ENCODE measurements at places on chromosomes 1 and 21. TPM values are rescaled to one million over a fixed set of nuclear protein-coding genes. Genes with fewer than 3 reads are reported as not detected.

GRCh38 chr1:24898909-24899439 lies 31.1 kb downstream of the RUNX3 start:
- no peak for DNase-seq
- H3K4me1 ChIP-seq = peaks cover 2% of the 10 kb centered on the region
- H3K27me3 ChIP-seq = no peaks in the 10 kb centered on the region
- H3K36me3 ChIP-seq = no peaks in the 10 kb centered on the region
- H3K4me3 ChIP-seq = no peak overlapping the region
- H3K27ac ChIP-seq = no peak overlapping the region

Gene S100A7
- total RNA-seq = not detected

GRCh38 chr1:88892357-88892877 lies 1.1 kb upstream of the GTF2B start:
- H3K4me3 ChIP-seq = no peak overlapping the region
- H3K36me3 ChIP-seq = no peaks in the 10 kb centered on the region
- DNase-seq = no peak
- H3K4me1 ChIP-seq = peaks cover 22% of the 10 kb centered on the region
- no peak overlapping the region for H3K27ac ChIP-seq

DNA sequence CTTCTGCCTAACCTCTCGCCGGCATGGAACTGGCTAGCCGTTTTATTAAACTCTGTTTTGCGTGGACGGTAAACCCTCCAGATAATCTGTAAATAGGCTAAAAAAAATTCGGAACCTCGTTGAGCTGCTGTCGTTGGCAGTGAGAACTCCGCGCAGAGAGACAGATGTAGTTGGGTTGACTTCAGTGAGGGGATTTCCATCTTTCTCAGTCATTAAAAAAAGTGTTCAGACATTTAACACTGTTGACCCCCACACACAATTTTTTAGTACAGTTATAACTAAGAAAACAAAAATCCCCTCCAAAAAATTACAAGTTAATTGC lies 464 bp downstream of the PARK7 start:
- H3K27me3 ChIP-seq = no peaks in the 10 kb centered on the region
- peaks cover 22% of the 10 kb centered on the region for H3K36me3 ChIP-seq
- H3K27ac ChIP-seq = peak overlapping the region; percentile 70
- peak overlapping the region; percentile 80 for H3K4me3 ChIP-seq
- peaks cover 33% of the 10 kb centered on the region for H3K4me1 ChIP-seq

- H3K36me3 ChIP-seq = peaks cover 4% of the 10 kb centered on the region
- no peak overlapping the region for H3K4me3 ChIP-seq
- DNase-seq = no peak
- no peak overlapping the region for H3K27ac ChIP-seq
Observed at GRCh38 chr1:193211539-193211938, 25.1 kb upstream of the B3GALT2 start.

GRCh38 chr1:63269571-63269970 lies 52.8 kb upstream of the FOXD3 start:
- H3K4me3 ChIP-seq = no peak overlapping the region
- no peaks in the 10 kb centered on the region for H3K36me3 ChIP-seq
- H3K27me3 ChIP-seq = no peaks in the 10 kb centered on the region
- H3K27ac ChIP-seq = no peak overlapping the region

- H3K27ac ChIP-seq = no peak overlapping the region
- no peaks in the 10 kb centered on the region for H3K4me1 ChIP-seq
- H3K36me3 ChIP-seq = no peaks in the 10 kb centered on the region
Observed at GRCh38 chr1:58189453-58189852, 357.1 kb downstream of the OMA1 start.

Gene LCE1B
- total RNA-seq = not detected

Gene RHCE
- 0.39 TPM for total RNA-seq

Gene MIXL1
- not detected for total RNA-seq

DNA sequence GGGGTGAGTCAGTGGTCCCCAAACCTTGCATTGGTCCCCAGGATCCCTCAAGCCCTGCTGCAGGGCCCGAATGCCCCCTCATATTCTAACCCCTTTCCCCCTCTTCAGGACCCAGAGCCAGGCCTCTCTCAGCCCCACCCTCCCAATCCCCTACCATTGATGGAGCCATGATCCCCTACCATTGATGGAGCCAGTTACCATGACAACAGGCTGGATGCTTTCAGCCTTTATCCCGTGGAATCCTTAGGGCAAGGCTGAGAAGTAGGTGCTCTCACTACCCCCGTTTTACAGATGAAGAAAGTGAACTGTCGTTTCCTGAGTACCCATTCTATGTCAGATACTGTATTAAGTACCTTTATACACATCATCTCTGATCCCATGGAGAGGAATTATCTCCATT lies 70.8 kb downstream of the EPHB2 start:
- no peak overlapping the region for H3K27ac ChIP-seq
- no peak overlapping the region for H3K4me3 ChIP-seq
- H3K4me1 ChIP-seq = peaks cover 4% of the 10 kb centered on the region
- no peaks in the 10 kb centered on the region for H3K36me3 ChIP-seq
- H3K27me3 ChIP-seq = no peaks in the 10 kb centered on the region

DNA sequence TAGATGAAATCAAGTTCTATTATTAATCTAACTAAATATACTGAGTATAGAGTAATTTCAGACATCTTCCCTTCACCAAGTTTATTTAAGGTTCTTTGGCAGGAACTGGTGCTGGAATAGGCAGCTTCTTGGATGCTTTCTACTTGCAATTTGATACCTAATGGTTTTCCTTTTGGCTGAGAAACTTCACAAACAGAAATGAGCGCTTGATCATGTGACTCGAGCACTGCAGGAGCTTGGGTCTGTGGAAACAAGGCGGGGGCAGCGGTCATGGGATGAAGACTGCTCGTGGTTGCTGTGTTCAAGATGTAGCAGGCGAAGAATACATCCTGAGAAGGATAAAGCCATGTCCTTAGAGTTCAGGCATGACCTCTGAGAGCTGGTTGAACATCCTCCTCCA lies 136.8 kb downstream of the PTPRC start:
- H3K4me3 ChIP-seq = no peak overlapping the region
- H3K27me3 ChIP-seq = no peaks in the 10 kb centered on the region
- H3K4me1 ChIP-seq = no peaks in the 10 kb centered on the region
- no peak for DNase-seq

GRCh38 chr1:76508871-76509270 lies 358.4 kb upstream of the ST6GALNAC5 start:
- no peak overlapping the region for H3K27ac ChIP-seq
- no peak for DNase-seq
- H3K4me3 ChIP-seq = no peak overlapping the region
- H3K27me3 ChIP-seq = no peaks in the 10 kb centered on the region

Gene LCA5L
- total RNA-seq = 6.0 TPM

Gene YY1AP1
- 172 TPM for total RNA-seq

DNA sequence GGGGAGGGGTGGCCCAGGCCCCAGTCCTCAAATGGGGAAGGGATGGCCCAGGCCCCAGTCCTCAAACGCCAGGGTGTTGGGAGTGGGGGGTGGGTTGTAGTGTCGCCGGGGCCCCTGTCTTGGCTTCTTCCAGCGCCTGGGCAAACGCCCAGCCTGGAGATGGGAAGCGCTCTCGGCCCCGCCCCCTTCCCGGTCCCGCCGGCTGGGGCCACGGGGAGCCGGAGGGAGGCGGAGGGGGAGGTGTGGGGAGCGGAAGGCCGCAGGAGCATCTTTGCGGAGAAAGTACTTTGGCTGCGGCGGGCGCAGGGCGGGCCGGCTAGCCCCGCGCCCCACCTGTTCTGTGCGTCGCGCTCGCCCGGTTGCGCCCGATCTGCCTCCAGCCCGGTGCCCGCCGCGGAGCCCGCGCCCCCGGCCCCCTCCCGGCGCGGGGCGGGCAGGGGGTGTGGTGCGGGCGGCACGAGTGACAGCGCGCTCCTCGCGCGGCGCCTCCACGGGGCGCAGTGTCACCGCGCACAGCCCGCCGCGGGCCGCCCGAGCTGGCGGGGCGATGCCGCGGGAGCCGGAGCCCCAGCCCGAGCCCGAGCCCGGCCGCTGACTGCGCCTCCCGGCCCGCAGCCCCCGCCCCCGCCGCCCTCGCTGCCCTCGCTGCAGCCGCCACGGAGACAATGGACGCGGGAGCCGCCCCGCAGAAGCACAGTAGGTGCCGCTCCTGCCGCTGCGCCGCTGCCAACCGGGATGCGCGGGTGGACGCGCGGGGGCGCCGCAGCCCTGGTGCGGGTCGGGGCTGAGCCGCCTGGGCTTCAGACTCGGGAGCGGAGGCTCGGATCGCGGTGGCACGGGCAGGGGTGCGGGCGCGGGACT lies 31.1 kb upstream of the PEX10 start:
- H3K27me3 ChIP-seq = peaks cover 5% of the 10 kb centered on the region
- no peaks in the 10 kb centered on the region for H3K36me3 ChIP-seq
- no peak overlapping the region for H3K27ac ChIP-seq
- DNase-seq = no peak

GRCh38 chr1:202873026-202873425 lies 15.9 kb downstream of the RABIF start:
- H3K27me3 ChIP-seq = no peaks in the 10 kb centered on the region
- H3K4me3 ChIP-seq = no peak overlapping the region
- DNase-seq = no peak
- no peak overlapping the region for H3K27ac ChIP-seq
- no peaks in the 10 kb centered on the region for H3K4me1 ChIP-seq
- H3K36me3 ChIP-seq = no peaks in the 10 kb centered on the region

Gene F11R
- 115 TPM for total RNA-seq

DNA sequence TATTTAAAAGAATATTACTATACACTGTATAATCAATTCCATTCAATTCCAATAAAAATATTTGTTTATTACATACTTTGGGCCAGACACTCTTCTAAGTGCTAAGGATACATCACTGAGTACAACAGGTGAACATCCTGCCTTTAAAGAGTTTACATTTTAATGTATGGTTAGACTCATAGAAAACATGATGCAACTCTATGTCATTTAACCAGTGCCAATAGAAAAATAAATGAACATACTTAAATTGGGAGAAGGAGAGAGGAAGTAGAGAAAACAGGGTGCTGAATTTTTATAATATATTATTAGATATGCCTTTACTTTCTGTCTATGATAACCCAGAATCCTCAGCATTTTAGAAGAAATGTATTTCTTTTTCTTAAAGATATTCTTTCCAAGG lies 119.2 kb downstream of the TSEN15 start:
- no peak overlapping the region for H3K27ac ChIP-seq
- no peak overlapping the region for H3K4me3 ChIP-seq
- no peaks in the 10 kb centered on the region for H3K27me3 ChIP-seq
- no peaks in the 10 kb centered on the region for H3K36me3 ChIP-seq
- H3K4me1 ChIP-seq = no peaks in the 10 kb centered on the region

- H3K27me3 ChIP-seq = peaks cover 12% of the 10 kb centered on the region
- no peak overlapping the region for H3K4me3 ChIP-seq
- no peaks in the 10 kb centered on the region for H3K36me3 ChIP-seq
- no peak overlapping the region for H3K27ac ChIP-seq
- peaks cover 29% of the 10 kb centered on the region for H3K4me1 ChIP-seq
Observed at GRCh38 chr1:151720125-151720524, 1.2 kb upstream of the RIIAD1 start.

DNA sequence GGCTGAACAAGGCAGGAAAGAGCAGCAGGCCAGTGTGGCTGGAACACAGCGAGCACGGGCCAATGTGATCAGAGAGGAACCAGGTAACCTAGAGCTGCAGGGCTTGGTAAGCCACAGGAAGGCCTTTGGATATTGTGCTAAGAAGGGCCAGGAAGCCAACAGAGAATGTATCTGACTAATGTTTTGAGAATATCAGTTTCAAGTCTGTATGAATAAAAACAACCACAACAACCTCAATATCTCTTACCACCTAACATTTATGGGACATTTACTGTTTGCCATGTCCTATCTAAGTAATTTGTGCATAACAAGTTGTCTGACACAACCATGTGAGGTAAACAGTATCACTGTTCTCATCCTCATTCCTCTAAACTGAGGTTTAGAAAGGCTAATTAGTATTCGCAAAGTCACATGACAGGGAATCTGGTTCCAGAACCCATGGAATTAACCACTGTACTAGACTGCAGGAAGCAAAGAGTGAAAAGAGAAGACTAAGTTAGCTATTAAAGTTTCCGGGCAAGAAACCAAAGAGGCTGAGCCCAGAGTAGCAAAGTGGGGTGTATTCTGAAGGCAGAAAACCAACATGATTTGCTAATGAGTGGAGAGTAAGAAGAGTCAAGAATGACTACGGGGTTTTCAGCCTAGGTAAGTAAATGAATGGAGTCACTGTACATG lies 38.9 kb downstream of the SPRTN start:
- H3K27ac ChIP-seq = no peak overlapping the region
- no peaks in the 10 kb centered on the region for H3K36me3 ChIP-seq
- no peak overlapping the region for H3K4me3 ChIP-seq
- H3K4me1 ChIP-seq = no peaks in the 10 kb centered on the region

GRCh38 chr21:45537111-45537745 lies 5.0 kb downstream of the SLC19A1 start:
- H3K27me3 ChIP-seq = no peaks in the 10 kb centered on the region
- no peaks in the 10 kb centered on the region for H3K36me3 ChIP-seq
- DNase-seq = peak; percentile 1
- H3K4me3 ChIP-seq = no peak overlapping the region
- peaks cover 17% of the 10 kb centered on the region for H3K4me1 ChIP-seq

- DNase-seq = no peak
- H3K4me3 ChIP-seq = no peak overlapping the region
- peak overlapping the region; percentile 53 for H3K27ac ChIP-seq
Observed at GRCh38 chr1:223704921-223705878, 7.1 kb upstream of the CAPN2 start.

DNA sequence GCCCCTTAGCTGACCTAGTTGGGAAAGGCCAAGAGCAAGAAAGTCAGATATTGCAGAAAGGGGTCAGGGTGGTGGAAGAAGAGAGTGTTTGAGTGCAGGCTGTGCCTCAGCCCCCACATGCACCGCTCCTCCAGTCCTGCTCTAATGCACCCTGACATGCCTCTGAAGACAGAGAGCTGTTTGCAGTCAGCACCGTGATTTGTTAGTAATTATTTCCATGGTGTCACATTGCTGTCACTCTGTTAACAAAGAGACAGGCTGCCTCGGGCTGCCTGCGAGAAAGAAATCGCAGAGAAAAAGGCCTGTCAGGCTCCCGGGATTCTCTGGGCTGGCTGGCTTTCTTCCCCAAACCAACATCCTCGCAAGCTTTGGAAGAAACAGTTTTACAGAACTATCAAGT lies 58.3 kb downstream of the ERI3 start:
- no peak for DNase-seq
- no peak overlapping the region for H3K4me3 ChIP-seq

GRCh38 chr1:211625040-211625439 lies 46.1 kb upstream of the SLC30A1 start:
- DNase-seq = no peak
- no peak overlapping the region for H3K4me3 ChIP-seq
- H3K4me1 ChIP-seq = no peaks in the 10 kb centered on the region
- no peaks in the 10 kb centered on the region for H3K27me3 ChIP-seq
- H3K36me3 ChIP-seq = no peaks in the 10 kb centered on the region

Gene TRABD2B
- total RNA-seq = 0.56 TPM

All from thyroid gland (tissue), 4 donors.